Prostate gland (tissue), 2 donors: ENCODE measurements at places on chromosomes 6 and 20. TPM values are rescaled to one million over a fixed set of nuclear protein-coding genes. Genes with fewer than 3 reads are reported as not detected.

ANKRD66 gene
- not detected for total RNA-seq

SSTR4 gene
- not detected for total RNA-seq

DCDC2 gene
- total RNA-seq = 2.5 TPM

ANKEF1 gene
- 7.1 TPM for total RNA-seq

CD93 gene
- 13.9 TPM for total RNA-seq

RBBP8NL gene
- total RNA-seq = 10.9 TPM

- H3K4me3 ChIP-seq = no peak overlapping the region
- H3K27me3 ChIP-seq = no peaks in the 10 kb centered on the region
- no peak overlapping the region for H3K27ac ChIP-seq
Observed at GRCh38 chr6:14333556-14334305, 216.2 kb downstream of the CD83 start.

DNA sequence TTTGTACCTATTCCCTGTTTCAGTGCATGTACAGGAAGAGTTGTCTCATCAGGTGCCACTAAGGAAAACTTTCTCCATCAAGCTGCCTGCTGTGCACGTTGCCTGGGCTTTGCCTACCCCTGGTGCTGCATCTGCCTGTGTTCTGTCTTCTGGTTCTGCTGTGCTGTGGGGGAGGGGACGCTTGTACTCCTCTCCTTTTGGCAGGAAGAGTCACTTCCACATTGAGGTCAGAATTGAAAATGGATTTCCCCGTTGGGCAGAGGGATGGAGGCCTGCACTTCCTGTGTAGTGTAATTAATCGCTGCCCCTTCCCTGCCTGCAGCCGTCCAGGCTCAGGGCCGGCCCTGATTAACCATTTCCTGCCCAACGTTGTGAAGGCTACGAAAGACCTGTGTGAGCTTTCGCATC is 153.3 kb downstream of the SCML4 start:
- DNase-seq = no peak
- no peak overlapping the region for H3K4me3 ChIP-seq
- no peaks in the 10 kb centered on the region for H3K4me1 ChIP-seq

- H3K27me3 ChIP-seq = peaks cover 4% of the 10 kb centered on the region
- no peak for DNase-seq
- H3K27ac ChIP-seq = no peak overlapping the region
- no peaks in the 10 kb centered on the region for H3K36me3 ChIP-seq
Observed at GRCh38 chr20:46131396-46131795, 13.3 kb downstream of the CD40 start.

DNA sequence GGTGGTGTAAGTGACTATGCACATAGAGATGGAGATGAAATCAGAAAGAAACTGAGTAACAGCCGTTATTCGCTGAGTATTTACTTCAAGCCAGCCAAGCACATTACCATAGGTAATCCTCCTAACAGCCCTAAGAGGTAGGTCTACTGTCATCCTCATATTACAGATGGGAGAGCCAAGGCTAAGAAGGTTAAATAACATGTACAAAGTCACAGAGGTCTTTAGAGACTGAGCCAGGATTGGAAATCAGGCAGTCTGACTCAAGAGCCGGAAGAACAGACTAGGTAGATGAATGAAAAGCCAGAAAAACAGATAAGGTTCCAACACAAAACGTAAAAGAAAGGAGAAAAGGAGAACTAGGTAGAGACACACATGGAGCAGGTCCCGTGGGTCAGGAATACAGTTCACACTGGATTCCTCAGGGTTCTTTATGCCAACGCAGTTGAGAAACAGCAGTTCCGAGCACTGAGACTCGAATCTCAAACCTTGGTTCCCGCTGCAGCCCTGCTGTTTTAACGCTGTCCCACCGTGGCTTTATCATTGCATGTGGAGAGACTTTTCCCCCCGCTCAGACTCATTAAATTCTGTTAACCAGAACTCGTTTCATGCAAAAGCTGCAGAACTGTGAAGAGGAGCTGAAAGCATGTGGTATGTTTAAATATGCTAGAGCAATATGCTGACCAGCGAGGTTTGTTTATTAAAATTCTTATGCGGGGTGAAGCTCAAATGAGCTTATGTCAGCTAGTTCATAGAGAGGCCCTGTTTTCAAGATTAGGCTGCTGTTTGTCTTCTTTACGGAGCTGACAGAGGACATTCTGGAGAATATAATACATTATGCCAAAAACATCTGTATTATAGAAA is 537.9 kb downstream of the CD83 start:
- no peaks in the 10 kb centered on the region for H3K36me3 ChIP-seq
- DNase-seq = no peak
- H3K4me3 ChIP-seq = no peak overlapping the region
- no peaks in the 10 kb centered on the region for H3K4me1 ChIP-seq
- H3K27ac ChIP-seq = no peak overlapping the region

GRCh38 chr6:151993364-151993763 is 185.9 kb downstream of the ESR1 start:
- no peak overlapping the region for H3K27ac ChIP-seq
- H3K4me3 ChIP-seq = no peak overlapping the region
- no peaks in the 10 kb centered on the region for H3K4me1 ChIP-seq
- DNase-seq = no peak

DNA sequence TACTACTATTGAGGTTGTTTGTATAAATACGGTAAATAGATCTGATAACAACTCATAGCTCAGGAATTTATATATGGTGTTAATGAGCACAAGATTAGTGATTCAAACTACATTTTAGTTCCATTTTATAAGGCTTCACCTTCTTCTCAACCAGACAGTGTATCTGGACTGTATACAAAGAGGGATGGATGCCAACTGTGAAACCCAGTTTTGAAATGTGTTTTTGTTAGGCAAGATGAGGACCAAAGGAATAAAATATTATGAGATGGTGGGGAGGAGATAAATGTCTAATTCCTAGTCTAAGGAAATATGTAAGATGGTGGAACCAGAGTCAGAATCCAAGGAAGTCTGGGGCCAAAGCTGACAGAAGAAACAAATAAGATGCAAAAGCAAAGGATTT is 329.0 kb downstream of the GRIK2 start:
- H3K27ac ChIP-seq = no peak overlapping the region
- H3K4me1 ChIP-seq = no peaks in the 10 kb centered on the region
- H3K27me3 ChIP-seq = no peaks in the 10 kb centered on the region
- no peak for DNase-seq
- no peaks in the 10 kb centered on the region for H3K36me3 ChIP-seq
- H3K4me3 ChIP-seq = no peak overlapping the region

DNA sequence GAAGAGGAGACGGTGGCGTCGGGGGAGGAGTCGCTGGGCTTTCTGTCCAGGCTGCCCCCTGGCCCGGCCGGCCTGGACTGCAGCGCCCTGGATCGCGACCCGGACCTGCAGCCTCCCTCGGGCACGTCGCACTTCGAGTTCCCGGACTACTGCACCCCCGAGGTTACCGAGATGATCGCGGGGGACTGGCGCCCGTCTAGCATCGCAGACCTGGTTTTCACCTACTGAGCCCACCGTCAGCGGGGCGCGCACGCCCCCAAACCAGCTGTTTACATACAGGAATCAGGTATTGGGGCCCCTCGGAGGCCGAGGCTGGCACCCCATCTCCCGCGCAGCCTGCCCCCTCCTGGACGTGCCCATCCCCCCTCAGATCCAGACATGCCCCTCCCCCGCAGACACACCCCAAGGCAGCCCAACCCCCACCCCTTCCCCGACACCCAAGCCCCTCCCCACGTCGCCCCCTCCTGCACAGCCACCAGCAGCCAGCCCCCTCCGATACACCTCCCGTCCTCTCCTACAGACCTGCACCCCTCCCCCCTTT is 1.4 kb downstream of the SOX12 start:
- no peaks in the 10 kb centered on the region for H3K36me3 ChIP-seq
- H3K4me1 ChIP-seq = peaks cover 4% of the 10 kb centered on the region
- no peaks in the 10 kb centered on the region for H3K27me3 ChIP-seq
- peak; percentile 23 for DNase-seq

- no peaks in the 10 kb centered on the region for H3K27me3 ChIP-seq
- no peak overlapping the region for H3K27ac ChIP-seq
Observed at GRCh38 chr20:52160621-52161204, 30.9 kb downstream of the ZFP64 start.

DNA sequence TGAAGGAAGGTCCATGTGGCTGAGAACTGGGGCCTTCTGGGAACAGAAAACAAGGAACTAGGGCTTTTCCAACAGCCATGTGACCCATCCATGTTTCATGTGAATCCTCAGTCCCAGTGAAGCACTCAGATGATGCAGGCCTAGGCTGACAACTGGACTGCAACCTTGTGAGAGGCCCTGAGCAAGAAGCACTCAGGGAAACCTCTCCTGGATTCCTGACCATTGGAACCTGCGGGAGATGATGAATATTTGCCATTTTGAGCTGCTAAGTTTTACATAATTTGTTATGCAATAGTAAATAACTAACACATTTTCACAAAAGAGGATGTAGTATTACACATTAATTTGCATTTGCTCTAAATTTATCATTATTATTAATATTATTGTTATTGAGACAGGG is 38.4 kb upstream of the HLA-G start:
- H3K36me3 ChIP-seq = no peaks in the 10 kb centered on the region
- no peak for DNase-seq
- no peak overlapping the region for H3K27ac ChIP-seq

GRCh38 chr6:105431226-105431625 is 28.3 kb upstream of the PREP start:
- H3K27ac ChIP-seq = no peak overlapping the region
- no peaks in the 10 kb centered on the region for H3K27me3 ChIP-seq
- no peaks in the 10 kb centered on the region for H3K36me3 ChIP-seq
- H3K4me3 ChIP-seq = no peak overlapping the region

DNA sequence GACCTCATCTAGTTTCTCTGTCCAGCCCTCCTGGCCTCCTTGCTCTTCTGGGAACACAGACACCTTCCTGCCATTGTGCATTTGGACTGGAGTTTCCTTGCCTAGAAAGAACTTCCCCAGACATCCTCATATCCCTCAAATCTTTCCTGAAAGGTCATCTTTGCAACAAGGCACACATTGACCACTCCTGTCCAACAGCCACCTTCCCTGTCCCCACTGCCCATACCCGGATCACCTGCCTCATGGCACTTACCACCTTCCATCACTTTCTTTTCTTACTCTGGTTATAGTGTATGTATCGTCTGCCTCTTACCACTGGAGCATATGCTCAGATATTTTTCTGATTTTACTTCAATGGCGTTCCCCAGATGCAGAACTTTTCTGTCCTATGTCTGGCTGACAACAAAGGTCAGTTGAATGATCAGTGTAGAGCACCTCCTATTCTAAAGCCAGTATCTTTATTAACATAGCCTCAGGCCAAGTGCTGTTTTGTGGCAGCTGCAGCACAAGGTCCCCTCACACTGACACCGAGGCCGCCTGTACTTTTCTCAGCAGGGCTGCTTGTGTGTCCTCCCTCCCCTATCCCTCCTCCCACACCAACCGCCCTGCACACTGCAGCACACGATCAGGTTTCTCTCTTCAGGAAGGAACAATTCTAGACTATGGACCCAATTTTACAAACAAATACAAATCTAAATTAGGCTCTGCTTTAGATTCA is 4.1 kb downstream of the HLA-C start:
- no peak overlapping the region for H3K27ac ChIP-seq
- no peaks in the 10 kb centered on the region for H3K4me1 ChIP-seq
- no peaks in the 10 kb centered on the region for H3K36me3 ChIP-seq
- DNase-seq = no peak
